ENCODE measurements at places on chromosomes 6 and 20. TPM values are rescaled to one million over a fixed set of nuclear protein-coding genes. Genes with fewer than 3 reads are reported as not detected.

GRCh38 chr6:29968130-29968529, 25.8 kb downstream of the HLA-A start:
- DNase-seq = no peak

- peak; percentile 89 for DNase-seq
These were observed 45.8 kb downstream of the TM9SF4 start for GRCh38 chr20:32155017-32155981.

- no peak for DNase-seq
These were observed 339.0 kb downstream of the NRN1 start for GRCh38 chr6:5667737-5668136.

GRCh38 chr6:136989571-136990241, 55.1 kb downstream of the IL20RA start:
- DNase-seq = peak; percentile 64

DNA sequence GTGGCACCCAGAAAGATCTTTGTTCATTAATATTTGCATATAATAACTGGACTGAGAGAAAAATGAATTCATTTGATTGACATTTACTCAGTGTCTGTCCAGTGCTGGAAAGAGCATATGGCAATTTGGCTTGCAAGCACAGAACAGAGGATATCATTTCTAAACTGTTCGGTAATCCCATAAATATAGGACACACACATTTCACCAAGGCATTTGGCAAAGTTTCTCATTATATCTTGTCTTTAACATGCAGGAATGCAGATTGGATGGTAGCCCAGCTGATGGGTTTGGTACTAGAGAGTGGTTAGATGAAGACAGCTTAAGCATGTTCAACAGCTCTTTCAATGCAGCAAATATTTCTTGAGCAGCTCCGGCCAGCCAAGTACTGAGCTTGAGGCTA, 259.2 kb downstream of the PRKN start:
- no peak for DNase-seq

GRCh38 chr6:37517411-37517812, 17.7 kb upstream of the CCDC167 start:
- no peak for DNase-seq

- peak; percentile 58 for DNase-seq
These were observed 108.9 kb downstream of the SNX5 start for GRCh38 chr20:17859616-17860232.

GRCh38 chr6:41222045-41222444, 6.1 kb upstream of the TREML4 start:
- DNase-seq = no peak

DNA sequence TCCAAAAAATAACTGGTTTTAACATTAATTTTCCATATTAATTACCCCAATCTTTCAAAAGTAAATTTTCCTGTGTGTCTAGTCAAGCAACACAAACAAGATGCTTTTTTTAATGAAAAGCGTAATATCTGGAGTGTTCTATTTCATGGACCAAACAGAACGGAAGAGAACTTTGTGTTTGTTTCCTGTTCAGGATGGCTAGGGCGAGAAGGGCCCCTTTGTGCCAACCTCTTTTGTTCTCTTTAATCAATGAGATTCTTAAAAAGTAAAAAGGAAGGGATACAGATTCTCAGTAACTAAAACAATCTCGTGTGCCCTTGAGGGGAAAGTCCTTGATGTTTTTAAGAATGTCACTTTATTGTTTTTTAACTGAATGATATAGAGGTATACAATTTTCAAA, 55.7 kb downstream of the GNAS start:
- no peak for DNase-seq

Gene ARFGEF2
- total RNA-seq = 36.8 TPM

Gene LAMA4
- total RNA-seq = 71.1 TPM

Gene FOXA2
- total RNA-seq = not detected
